ENCODE measurements at places on chromosomes 12 and 14.

DNA sequence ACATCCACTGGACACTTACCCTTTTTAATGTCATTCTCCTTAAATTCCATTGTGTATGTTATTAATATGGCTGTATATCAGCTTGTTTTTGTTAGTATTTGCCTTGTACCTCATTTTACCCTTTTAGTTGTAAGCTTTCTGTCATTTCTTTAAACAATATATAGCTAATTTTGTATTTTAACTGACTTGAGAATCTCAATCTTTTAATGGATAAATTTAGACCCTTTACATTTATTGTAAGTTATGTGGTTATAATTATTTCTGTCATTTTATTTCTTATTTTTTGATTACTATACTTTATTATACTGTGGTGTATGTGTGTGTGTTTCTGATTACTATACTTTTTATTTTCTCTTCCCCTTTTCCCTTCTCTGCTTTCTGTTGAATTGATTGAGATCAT is 159.0 kb upstream of the LHX5 start:
- no peak for DNase-seq

GRCh38 chr12:113766131-113766878 is 199.8 kb downstream of the RBM19 start:
- DNase-seq, result no peak

GRCh38 chr14:36583893-36584811 is 1.7 kb upstream of the NKX2-8 start:
- no peak for DNase-seq

DNA sequence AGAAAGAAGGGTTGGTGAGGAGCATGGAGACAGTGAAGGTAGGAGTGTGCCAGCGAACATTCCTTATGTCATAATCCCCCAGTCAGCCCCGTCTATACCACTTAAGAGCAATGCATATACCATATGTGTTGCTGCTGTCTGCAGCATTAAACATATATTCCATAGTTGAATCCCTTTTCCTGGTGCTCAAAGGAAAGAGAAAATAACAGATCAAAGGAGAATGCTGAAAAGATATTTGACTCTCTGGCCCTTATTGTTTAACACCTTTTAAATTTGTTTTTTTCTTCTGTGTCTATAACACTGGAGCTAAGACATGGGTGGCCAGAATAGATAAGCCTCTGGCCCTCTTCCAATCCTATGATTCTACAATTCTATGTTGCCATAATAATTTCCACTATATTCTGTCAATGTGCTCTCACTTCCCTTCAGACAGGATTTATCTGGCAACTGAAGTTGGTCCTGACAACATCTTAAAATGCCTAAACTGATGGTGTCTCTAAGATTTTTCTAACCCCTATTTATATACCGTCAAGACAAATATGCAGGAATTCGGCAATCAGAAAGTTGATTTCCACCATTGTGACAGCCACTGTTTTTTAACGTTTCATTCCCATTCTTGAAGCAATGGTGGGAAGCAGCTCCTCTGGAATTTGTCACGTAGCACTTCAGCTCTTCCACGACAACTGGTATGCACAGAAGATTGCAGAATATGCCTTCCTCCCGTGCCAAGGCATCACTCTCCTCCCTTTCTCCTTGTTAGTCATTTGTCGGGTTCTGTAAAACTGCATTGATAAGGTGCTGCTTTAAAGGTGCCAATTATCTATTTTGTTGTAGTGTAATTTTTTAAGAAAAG is 204.7 kb downstream of the BCAT1 start:
- no peak for DNase-seq

DNA sequence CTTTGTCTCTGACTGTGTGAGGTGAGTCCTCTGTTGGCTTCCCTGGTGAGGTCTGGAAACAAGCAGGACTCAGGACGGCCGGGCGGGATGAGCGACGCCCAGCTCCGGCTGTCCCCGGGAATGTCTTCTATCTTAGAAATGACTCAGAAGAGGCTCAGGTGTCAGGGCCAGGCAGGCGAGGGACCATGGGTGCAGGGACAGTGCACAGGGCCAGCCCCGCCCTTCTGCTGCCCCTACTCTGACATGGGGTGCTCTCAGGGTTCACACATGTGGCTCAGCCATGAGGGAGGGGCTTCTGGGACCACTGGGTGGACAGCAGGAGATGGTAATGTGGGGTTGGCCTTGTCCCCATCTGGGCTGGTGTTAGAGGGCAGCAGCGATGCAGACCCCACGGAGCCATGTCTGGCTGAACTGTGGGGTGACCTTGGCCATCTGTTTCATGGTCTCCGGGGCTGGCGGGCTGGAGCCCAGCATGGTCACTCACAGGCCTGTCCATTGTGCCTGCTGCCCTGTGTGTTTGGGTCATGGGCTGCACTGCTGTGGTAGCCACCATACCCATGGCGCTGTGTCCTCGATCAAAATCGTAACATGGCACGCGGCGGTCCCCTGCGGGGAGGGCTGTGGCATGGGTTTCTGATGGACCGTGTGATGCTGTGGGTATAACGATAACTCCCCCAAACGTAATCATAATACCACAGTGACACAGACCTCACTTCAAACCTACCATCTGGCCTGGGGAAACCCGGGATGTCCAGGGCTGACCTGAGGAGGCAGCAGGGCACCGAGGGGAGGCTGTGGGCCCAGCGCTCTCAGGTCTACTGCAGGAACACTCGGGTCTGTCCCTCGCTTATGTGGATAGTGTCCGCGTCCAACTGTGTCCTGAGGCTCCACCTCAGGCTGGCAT is 368.8 kb downstream of the TMEM121 start:
- DNase-seq, result no peak

GRCh38 chr12:56334490-56334793 is 642 bp upstream of the PAN2 start:
- no peak for DNase-seq

DNA sequence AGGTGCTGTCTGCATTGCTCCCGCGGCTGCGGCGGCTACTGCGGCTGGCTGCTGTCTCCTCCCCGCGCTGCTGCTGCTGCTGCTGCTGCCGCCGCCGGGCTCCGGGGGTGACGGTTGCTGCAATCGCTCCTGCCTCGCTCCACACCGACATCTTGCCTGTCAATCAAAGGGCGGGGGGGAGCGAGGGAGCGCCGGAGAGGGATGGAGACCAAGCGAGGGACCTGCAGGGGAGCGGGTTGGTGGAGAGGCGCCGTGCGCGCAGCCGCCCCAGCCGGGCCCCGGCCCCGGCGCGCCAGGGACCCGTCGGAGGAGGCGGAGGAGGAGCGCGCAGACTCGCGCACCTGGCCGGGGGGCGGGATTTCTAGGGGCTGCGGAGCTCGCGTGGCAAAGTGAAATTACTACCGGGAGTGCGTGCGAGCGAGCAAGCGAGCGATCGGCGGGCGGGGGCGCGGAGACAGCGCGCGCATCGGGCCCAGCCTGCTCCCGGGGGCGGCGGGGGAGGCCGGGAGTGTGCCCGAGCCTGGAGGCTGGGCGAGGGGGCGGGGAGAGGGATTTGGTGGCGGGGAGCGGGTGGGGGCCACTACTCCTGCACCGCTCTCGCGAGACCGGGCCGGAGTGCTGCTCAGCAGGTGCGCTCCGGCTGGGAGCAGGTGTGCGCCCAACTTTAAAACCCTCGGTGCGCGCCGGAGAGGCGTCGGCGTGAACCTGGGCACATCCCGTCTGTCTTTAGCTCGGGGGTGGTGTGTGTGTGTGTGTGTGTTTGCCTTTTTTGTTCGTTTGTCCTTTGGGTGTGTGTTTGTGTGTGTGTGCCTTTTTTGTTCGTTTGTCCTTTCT is at the start of gene KSR2:
TSS of gene KSR2 (minus strand) at position 165 of the 834 bp plus-strand sequence. CDS start 735 bp downstream, outside the sequence.
- DNase-seq, result peak; percentile 10

- no peak for DNase-seq
These were observed 39.3 kb downstream of the CCDC177 start for GRCh38 chr14:69535230-69535848.

DNA sequence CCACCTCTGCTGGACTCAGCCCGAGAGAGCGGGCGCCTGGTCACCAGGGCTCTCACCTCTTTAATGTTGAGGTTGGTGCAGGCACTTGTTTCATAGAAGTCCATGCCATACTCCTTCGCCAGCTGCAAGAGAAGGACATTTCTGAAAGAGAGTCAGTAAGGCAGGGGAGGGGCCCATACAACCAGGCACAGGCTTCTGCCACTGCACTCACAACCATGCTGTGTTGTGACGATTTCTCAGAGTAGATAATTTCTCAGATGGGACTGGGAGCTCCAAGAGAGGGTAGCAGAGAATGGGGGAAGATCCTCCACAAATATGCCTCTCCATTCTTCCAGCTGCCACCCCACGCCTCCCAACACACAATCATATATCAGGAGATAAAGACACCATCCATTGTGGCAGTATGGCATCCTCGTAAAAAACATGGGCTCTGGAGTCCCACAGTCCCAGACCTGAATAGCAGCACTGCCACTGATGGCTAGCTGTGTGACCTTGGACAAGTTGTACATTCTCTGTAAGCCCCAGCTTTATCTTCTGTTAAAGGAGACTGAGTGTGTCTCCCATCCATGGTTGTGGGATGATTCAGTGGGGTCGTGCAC is 6.2 kb upstream of the GPX2 start:
- DNase-seq, result no peak

DNA sequence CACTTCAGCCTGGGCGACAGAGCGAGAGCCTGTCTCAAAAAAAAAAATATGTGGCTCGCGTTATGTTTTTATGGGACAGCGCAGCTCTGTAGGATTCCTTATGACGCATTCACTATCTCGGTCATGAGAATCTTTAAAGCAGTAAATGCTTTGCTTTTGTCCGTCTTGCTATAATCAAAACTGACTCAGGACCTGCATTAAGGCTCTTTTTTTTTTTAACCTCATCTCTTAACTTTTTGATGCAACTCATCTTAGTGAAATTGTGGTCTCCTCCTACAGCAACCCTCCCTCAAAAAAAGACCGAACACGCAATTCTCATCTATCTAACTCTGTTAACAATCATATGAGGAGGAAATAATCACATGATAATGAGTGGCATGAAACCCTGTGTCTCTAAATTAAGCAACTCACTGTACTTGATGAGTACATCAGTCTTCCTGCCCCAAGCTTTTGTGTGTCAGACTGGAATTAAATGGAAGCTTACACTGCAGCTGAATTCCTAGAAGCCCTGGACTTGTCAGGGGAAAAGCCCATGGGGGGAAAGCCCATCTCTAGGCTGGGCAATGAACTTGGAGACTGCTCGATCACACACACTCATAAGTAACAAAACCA is 4.3 kb downstream of the P2RX4 start:
- DNase-seq, result no peak

DNA sequence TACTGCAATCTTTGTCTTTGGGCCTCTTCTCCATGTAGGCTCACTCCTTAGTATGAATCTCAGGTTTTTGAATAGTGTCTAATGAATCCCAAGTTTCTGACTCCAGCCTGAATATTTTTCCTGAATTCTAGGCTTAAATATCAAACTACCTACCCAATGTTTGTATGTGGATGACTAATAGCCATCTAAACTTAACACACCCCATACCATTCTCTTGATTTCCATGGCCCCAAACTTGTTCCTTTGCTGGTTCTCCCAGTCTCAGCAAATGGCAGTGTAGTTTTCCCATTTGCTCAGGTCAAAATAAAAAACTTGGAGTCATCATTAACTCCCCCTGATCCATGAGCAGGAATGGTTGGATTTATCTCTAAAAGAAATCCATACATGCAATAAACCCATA is 18.8 kb upstream of the SDR39U1 start:
- DNase-seq, result no peak

- no peak for DNase-seq
These were observed 12.3 kb downstream of the CCDC88C start for GRCh38 chr14:91405241-91405721.

DNA sequence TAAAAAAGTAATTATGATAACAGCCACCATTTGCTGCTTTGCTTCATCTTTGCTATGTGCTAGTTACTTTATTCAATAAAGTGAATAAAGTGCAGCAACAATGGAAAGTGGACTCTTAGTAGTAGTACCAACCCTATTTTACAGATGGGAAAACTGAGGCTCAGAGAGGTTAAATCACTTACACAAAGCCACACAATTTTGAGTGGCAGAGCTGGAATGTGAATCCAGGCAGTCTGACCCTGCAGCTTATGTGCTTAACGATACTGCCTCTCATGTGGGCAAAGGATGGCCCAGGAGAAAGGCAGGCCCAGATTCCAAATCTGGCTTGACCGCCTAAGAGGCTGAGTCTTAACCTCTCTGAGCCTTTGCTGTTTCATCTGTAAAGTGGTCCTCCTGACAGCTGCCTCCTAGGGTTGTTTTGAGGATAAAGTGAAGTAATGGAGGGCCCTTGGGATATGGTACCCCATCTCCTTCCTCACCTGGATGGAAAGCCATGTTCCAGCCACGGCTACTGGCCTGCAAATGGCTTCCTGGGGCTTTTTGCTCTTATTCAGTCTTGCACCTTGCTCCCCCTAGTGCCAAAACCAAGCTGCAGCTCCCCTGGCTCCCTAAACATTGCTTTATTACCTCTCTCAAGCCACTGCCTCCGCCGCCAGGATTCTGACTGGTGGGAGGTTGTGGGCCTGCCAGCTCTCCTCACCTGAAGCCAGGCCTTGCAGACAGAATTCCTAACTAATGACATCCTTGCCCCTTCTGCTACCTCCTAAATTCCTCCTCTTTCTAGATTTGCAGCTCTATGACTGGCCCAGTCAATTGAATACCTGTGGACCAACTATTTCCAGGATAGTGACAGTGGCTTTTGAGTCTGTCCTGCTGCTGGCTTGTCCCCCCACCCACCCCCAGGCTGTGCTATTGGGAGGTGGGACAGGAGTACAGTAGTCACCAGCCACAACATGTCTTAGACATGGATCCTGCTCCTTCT is 283.3 kb upstream of the PWP1 start:
- peak; percentile 9 for DNase-seq

DNA sequence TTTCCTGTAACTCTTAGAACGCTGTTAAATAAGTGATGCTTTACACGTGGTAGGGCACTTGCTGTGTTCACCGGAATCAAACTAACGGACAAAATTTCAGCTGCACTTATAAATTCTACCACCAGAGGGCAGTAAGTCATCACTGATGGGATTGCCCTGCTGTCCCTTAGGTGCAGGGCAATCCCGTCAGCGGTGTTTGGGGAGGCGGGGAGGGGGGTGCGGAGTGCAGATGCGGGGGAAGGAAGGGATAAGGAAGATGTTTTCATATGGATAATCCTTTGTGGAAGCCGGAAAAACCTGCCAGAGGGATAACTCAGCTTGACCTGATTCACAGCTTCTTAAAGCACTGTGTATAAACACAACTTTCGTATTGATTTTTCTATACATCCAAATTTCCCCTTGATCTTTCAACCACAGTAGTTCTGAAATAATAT is 21.7 kb upstream of the SLC10A1 start:
- no peak for DNase-seq

DNA sequence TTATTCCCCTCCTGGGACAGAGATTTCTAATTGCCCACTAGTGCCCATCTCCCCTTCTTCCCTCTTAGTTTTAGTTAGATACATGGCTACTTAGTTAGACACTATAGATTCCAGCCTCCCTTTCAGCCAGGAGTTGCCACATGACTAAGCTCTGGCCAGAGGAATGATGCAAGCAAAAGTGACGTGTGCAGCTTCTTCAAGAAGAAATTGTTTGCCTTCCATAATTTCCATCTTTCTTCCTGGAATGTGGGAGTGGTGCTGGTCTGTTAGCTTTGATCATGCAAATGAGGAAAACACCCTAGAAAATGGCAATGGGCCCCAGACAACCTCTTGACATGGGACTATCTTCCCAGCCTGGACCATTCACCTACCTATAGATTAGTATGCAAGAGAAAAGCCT is 21.4 kb downstream of the CCDC177 start:
- DNase-seq, result no peak
